ENCODE measurements at places on chromosomes 11 and 22.
A peak's percentile ranks its signal among the peaks of the same experiment; 100 is the strongest.

DNA sequence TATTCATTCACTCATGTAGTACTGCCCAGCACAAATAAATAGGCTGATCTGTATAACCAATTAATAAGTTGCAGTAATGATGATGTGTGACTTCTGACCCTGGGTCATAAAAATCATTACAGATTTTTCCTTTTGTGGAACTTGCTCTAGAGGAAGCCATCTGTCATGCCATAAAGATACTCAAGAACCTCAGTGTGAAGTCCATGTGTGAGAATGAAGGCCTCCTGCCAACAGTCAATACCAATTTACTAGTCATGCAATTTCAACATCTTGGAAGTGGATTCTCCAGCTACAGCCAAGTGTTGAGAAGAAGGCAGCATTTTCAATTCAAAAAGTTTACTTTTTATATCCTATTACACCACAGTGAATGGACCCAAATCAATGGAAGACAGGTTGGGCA is 435.6 kb upstream of the LRRC4C start:
- DNase-seq = no peak

DNA sequence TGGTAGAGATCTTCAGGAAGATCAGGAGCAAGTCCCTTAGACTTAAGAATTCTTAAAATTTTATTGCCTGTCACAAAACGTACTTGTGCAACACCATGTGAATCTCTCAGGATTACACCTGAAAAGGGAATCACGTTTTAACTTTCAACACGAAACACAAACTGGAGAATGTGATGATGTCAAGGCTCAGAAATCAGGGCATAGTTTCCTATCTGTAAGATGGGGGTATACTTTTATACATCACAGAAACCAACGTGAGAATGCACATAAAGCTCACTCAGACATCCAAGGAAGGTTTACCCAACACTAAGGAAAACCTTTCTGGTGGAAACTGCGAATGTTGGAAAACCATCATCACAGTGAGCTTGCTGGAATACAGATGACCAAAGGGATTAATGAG is 2.0 kb downstream of the RPS13 start:
- no peak for DNase-seq

DNA sequence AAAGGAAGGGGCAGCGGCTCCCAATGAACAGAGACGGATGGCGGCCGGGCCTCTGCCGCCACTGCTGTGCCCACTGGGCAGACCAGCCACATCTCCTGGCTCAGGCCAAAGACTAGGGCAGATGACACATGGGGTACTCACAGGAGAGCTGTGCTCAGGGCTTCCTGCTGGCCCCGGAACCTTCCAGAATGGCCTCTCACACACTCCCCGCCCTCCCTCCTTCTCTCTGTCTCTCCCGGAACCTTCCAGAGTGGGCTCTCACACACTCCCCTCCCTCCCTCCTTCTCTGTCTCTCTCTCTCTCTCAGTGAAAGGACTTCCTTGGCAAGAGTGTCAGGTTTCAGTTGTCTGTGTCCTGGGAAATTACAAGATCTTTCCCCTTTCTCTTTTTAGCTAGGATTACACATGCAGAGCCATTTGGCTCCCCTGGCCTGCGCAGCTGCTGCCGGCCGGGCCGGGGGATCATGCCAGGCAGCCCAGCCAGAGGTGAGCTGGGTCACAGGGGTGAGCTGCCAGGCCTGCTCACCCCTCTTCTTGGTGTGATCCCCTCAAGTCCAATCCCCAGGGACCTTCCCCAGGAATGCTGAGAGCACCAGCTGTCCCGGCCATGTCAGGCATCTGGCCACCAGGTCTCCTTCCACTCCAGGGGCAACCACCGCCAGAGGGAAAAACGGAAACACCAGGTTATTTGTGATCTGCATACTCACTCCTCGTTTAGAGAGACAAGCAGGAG is 45.3 kb upstream of the ADA2 start:
- no peak for DNase-seq

GRCh38 chr11:118572981-118573550 is 857 bp downstream of the ARCN1 start:
- peak; percentile 50 for DNase-seq

DNA sequence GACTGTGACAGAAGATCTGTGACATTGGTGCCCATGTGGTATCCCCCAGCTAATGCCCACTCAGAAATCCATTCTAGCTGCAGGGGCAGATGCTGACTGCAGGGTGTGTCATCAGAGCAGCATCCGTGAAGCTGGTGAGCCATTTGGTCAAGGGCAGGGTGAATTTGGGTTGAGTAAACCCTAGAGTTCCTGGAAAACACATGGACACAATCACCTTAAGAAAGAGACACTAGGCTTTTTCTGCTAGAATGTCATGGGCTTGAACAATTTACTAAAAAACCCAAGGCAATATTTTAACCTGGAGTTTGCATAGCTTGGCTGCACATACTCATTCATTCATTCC is 100.0 kb downstream of the ADAMTS15 start:
- no peak for DNase-seq

DNA sequence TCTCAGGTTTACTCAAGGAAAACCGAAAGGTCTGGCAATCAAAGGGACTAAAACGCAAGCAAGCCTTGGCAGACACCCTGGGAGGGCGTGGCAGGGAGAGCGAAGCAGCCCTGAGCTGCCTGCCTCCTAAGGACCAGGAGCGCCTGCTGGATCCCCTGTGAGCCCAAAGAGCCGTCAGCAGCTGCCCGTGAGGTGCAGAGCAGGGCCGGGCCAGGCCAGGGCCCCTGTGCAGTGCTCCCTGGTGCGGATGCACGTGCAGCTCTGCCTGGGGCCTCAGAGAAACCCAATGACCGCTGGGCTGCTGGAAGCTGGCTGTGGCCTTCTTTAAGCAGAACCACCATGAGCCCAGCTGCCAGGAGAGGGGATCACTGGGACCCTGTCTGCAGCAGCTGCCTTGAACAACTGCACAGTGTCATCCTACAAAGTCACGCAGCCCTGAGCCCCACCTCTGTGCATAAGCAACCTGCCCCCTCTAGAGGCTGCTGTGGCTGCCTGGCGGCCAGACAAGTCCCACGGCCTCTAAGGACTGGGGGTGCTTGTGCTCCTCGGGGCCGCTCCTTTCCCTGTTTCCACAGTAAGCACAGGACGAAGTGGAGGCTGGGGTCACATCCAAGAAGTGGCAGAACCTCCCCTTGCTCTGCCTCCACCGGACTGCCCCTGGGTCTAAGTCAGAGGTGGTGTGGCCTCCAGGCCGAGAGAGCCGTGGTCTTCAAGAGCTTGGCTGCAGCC is 29.1 kb upstream of the COMT start:
- DNase-seq = no peak

DNA sequence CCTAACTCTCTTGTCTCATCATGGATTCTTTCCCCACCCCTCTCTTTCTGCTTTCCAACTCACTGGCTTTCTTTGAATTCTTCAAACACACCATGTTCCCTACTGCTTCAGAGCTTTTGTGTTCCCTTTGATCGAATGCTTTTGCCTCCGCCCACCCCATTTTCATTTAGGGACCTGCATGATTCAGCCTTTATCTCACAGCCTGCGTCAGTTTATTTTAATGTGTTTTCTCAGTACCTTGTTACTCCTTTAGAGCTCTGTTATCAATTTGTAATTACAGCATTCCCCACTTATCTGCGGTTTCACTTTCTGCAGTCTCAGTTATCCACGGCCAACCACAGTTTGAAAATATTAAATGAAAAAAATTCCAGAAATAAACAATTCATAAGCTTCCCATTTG is 451.3 kb downstream of the METTL15 start:
- no peak for DNase-seq

GRCh38 chr11:107842412-107843100 is 16.0 kb downstream of the SLC35F2 start:
- DNase-seq = no peak

DNA sequence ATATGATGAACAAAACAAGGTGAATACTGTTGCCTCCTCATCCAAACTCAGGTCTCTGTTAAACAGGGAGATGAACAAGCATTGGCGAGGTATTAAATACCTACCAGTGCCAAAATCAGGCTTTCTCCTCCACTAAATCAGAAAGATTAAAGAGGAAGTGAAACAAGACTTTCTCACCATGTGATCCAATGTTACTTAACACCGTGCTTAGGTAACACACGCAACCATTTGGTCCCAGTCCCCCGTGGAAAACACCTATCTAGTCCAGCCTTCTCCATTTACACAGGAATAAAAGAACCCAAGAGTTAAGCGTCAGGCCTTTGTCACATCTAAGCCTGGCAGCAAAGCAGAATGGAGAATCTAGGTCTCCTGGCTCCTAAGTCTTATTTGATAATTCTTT is 34.5 kb downstream of the TENM4 start:
- no peak for DNase-seq

DNA sequence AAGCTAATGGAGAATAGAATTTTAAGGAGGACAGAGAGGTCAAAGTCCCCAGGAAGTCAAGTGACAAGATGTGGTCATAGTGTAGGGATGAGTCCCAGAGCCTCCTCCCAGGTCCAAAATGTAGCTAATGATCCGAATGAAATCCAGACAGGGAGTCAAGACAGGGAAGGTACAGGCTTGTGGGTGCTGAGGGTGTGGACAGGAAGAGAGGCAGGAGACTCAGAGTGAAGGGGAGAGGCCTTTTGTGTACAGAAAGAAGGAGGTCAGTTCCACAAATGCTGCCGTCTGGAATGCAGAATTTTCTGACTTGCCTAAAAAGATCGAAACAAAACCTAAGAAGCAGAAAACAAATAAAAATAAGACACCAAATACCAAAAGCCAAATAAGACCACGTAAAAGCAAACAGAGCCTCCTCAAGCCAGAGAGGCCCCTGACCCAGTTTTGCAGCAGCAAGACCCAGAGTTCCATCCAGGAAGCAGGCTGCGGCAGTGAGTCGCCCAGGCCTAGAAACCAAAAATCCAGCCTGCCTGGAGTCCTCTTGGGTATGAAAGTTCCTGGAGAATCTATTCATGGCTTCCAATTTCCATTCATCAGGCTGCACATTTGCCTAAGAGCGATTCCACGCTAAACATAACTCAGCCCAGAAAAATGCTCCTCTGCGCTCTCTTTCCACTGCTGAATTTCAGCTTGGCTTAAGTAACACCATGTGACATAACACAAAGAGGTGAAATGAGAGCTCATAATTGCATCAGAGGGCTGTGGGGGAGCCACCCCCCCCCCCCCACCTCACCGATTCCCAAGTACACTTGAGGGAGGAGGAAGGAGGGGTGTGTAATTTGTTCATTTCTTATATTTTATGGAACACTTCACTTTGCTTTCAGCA is 71.2 kb downstream of the KIRREL3 start:
- DNase-seq = no peak

DNA sequence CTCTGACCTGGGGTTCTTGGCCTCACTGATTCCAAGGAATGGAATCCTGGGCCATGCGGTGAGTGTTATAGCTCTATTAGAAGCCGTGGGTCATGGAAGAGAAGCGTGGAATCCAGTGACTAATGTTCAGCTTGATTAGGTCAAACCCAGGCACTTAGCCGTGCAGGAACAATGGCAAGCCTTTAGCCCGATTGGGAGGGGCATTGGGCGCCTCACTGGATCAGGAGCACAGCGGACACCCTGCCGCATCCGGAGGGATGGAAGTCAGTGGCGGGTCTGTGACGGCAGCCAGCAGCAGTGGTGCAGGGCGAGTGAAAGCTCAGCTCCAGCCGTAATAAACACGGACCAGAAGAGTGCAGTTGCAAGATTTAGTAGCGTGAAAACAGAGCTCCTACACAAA is 20.5 kb upstream of the SLC17A6 start:
- no peak for DNase-seq

DNA sequence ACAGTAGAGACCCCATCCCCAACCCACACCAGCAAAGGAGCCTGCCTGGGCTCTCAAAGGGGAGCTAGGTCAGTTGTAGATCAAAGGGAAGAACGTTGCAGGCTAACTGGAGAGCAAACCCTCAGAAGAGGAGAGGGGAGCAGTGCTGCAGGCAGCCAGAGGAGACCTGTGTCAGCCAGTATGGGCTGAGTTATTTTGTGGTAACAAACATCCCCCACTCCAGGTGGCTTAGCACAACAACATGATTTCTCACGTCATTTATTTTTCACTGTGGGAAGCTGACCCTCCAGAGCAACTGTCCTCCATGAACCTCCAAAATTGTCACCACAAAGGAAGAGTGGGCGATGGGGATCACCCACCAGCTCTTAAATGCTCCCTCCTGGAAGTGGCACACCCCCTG is 19.8 kb upstream of the SHANK2 start:
- DNase-seq = no peak

- DNase-seq = no peak
These were observed 360.5 kb downstream of the BUD13 start for GRCh38 chr11:116412118-116412889.

GRCh38 chr22:30245985-30246813 is at the start of gene LIF:
Gene LIF, minus strand, starts transcription at chr22:30246759. Its CDS starts 64 bp downstream, at chr22:30246695.
- peak; percentile 61 for DNase-seq

DNA sequence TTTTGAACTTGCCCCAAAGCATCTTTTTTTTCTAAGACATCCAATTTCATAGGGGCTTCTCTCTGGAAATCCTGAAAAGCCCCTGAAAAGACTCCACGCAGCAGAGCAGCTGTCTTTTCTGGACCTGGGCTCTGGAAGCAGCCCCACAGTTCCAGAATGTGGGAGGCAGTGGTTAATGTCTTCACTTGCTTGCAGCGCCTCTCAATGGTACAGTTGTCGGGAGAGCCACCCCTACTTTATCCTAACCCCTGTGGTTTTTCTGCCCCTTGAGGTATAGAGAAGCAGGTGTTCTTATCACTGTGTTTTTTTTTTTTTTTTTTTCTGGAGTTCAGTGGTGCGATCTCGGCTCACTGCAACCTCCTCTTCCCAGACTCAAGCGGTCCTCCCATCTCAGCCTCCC is 83.4 kb upstream of the SORL1-AS1 start:
- no peak for DNase-seq

DNA sequence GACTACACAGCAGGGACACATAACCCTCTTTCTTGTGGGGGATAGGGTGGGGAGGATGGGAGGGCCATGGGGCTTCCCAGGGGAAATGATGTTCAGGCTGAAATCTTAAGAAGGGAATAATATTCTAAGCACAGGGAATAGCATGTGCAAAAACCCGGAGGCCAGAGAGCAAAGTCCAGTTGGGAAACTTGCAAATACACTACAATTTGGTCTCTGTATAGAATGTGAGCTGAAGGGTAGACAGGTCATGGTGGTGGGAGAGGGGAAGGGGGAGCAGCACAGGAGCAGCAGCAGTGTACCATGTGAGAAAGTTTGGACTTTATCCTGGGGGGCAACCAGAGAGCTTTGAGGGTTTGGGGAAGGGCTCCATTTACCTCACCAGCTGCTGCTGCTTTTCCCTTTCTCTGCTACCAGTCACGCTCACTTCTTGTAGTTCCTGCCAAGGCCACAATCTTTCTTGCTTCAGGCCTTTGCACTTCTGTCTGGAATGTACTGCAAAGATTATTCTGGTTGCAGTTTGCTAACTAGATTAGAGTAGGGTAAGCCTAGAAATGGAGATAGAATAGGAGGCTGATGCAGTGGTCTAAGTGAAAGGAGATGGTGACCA is 43.0 kb downstream of the KREMEN1 start:
- no peak for DNase-seq

GRCh38 chr11:37504060-37504611 is 906.1 kb upstream of the RAG2 start:
- DNase-seq = no peak

- no peak for DNase-seq
These were observed 261.3 kb upstream of the ARHGAP20 start for GRCh38 chr11:110973401-110973980.

- no peak for DNase-seq
These were observed 9.0 kb downstream of the FAM118A start for GRCh38 chr22:45318558-45319323.

All from CMK (cell line).